Effector CD4-positive, alpha-beta T cell (primary cell): ENCODE measurements at places on chromosomes 3 and 15.
A peak's percentile ranks its signal among the peaks of the same experiment; 100 is the strongest.

DNA sequence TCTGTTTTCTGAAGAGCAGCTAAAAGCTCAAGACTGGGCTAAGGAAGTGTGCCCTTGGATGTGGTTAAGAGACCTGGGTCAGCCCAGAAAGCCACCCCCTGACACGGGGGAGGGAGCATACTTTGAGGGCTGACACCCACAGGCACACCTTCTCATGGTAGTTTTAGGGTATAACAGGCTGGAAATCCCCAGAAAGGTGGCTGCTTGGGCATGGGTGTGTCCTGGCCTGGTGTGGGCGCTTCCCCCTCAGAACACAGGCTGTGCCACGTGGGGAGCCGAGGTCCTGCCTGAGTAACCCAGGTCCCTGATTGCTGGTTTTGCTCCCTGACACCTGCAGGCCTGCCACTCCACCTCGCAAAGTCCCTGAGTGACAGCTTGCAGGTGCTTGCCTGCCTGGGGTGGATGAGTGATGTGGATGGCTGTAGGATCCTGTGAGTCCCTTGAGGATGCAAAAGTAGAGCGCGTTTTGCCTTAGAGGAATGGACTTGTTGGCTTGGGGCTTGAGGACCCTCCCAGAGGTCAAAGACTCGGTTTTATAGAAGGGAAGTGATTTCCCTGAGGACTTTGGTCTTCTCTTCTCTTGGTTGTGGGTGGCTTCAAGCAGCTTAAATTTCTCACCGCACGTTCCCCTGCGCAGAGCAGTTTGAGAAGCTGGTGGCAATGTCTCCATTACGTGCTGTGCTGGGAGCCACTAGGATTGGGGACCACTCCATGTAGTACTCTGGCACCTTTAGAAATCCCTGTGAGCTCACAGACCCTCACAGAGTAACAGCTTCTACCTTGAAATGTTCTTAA is 94.4 kb downstream of the DNASE1L3 start:
- DNase-seq: peak; percentile 37

GRCh38 chr3:79339846-79340245 is 428.0 kb downstream of the ROBO1 start:
- DNase-seq: no peak

DNA sequence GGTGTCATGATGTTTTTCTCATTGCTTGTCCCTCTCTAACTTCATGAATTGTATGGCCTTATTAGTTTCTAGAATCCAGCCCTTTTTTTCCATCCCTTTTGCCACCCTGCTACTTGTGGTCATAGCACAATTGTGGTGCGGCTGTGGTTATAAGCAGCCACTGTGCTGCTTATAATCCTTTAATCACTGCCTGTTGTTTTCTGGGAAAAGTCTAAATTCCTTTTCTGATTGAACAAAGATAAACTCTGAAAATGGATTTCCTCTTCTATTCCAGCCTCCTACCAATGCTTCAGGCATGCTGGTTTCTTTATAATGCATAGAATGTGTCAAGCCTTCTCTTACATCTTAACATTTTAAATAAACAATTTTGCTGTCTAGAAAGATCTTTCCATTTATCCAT is 319.5 kb downstream of the C3orf38 start:
- no peak for DNase-seq

DNA sequence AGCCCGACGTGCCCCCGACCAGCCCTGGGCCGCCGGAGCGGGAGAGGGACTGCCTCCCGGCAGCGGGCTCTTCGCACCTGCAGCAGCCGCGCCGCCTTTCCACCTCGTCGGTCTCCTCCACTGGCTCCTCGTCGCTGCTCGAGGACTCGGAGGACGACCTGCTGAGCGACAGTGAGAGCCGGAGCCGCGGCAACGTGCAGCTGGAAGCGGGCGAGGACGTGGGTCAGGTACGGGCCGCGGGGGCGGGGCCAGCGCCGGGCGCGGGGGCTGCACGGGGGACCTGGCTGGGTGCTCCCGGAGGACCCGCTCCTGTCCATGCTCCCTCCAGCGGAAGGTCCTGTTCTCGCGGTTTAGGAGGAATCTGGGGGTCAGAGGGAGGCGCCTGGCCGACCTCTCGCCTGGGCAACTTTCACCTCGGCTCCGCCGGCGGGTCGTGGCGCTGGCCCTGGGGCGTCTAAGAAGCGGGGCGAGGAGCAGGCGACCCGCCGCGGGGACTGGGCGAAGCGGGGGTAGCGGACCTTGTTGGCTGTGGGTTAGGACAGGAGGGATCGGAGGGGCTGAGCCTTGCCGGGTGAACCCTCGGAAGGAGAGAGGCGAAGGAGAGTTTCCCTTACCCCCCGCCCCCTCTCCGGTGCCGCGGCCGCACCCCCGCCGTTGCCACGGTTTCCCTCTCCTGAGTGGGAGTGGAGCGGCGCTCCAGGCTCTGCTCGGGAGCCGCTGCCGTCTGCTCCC is 682 bp downstream of the ITPKA start:
- no peak for DNase-seq

GRCh38 chr3:193960487-193961274 is 175.3 kb upstream of the HES1 start:
- DNase-seq: no peak

- no peak for DNase-seq
Measured at GRCh38 chr15:85167568-85167967, 185.9 kb downstream of the PDE8A start.

GRCh38 chr3:70546679-70547078 is 234.2 kb upstream of the MDFIC2 start:
- DNase-seq: no peak

DNA sequence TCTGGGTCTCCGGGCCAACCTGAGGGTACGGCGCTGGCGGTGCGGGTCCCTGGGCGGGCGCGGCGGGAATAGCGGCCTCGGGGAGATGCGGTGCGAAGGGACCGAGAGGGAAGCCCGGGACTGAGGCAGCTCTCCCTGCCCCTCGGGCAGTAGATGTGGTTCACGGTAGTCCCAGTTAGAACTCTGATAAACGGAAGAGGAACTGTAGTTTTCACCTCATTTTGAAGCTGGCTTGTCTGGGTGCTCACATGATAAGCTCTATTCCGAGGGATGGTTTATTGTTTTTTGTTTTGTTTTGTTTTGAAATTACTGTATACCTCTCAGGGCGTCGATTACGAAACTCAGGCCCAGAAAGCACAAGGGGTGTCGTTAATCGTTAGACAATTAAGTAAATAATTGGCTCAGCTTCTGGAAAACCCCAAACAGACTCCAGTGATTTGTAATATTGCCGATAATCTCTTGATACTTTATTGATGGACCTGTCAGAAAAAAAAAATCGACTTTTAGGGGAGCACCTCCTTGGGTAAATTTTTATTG is 413 bp downstream of the NUSAP1 start:
- DNase-seq: no peak

DNA sequence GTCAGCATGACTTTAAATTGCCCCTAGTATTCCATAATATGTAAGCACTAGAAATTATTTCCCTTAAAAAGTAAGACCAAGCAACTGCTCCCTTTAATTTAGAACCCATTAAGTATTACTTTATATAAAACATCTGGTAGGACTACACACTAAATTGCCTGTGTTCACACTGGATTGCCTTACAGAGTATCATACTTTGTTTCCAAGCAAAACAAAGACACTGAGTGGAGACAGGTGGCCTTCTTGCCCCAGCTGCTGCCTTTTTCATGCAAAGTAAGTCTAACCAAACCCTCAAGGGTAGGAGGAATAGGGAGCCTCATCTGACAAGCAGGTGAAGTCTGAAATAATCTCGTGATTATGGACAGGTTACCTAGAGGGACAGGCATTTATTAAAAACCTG is 87.3 kb downstream of the PEX5L start:
- no peak for DNase-seq

DNA sequence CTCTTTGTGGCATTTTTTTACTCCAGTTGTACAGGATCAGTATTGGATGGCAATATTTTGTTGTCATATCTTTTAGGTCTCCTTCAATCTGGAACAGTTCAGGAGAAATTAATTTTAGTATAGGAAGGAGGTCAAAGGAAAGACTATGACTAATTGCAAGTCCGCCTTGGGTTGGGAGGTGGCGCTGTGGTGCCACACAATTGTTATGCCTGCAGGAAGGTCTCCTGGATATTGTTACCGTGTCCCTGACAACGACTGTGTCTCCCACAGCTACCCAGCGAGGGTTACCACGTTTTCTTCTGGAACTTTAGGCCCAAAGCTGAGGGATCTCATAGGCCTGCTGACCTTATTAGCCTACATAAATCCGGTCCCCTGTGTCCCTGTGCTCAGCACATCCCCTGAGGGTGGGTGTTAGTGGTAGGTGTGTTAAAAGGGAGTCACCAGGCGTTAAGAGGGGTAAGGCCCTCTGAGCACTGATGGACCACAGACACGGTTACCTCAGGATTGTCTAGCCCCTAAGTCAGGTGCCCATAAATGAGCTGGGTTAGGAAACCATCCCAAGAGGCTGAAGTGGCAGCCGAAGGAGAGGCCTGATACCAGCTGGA is 31.5 kb downstream of the KCNAB1 start:
- DNase-seq: peak; percentile 28

- no peak for DNase-seq
Measured at GRCh38 chr3:189580190-189580589, 51.0 kb upstream of the TP63 start.

GRCh38 chr15:46278486-46279090 is 643.8 kb downstream of the SQOR start:
- no peak for DNase-seq
